ENCODE measurements at places on chromosomes 6 and 20.

DNA sequence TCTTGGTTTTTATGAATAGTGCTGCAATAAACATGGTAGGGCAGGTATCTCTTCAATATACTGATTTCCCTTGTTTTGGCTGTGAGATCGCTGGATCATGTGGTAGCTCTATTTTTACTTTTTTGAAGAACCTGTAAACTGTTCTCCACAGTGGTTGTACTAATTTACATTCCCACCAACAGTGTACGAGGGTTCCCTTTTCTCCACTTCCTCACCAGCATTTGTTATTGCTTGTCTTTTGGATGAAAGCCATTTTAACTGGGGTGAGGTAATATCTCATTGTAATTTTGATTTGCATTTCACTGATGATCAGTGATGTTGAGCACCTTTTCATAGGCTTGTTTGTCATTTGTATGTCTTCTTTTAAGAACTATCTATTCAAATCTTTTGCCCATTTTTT lies 8.0 kb upstream of the ARG1 start:
- no peak for DNase-seq

DNA sequence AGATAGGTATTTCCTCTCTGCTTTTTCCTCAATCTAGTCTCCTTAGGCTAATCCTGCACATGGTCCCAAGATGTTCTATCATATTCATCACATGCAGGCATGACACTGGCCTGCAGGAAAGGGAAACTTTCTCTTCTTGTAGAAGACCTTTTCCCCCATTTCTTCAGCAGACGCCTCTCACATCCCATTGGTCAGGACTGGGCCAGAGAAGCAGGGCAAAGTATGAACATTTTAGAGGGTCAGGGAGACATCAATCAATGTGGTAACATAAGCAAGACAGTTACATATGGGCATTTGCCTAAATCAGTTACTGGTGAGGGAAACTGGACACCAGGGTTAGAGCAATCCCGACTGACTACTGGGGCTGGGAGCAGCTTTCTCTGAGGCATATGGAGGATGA lies 90.1 kb downstream of the CRYBG1 start:
- no peak for DNase-seq

- peak; percentile 80 for DNase-seq
Observed at GRCh38 chr6:4281341-4282293, 146.2 kb upstream of the ECI2 start.

DNA sequence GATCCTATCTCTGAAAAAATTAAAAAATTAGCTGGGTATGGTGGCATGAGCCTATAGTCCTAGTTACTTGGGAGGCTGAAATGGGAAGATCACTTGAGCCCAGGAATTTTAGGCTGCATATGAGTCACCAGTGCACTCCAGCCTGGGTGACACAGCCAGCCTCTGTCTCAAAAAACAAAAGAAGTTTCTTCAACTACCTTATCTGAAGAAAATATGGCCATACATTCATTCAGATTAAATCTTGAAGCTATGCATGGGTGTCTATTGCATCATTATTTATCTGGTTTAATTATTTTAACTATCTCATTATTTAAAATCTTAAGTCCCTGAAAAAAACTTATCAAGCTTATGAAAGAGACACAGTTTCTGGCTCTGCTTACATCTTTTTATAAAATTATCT lies 204.1 kb downstream of the SIM1 start:
- no peak for DNase-seq

DNA sequence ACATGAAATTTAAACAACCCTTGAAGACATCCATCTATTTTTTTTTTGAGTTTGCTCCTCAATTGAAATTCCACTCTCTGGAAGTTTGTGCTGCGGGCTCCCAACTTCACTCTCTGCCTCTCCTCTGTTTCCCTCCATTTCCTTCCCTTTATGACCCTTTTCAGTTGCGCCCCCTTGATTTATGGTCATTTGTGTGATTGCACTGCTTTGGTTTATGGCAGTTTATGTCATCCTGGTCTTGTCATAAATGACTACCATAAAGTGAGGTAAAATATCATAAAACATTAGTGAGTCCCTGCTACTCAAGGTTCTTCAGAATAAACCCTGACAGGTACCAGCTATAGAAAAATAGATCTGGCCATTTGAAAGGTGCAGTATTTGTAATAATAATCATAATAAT lies 348.3 kb upstream of the ZFP64 start:
- no peak for DNase-seq

- DNase-seq, result peak; percentile 81
Observed at GRCh38 chr6:139250296-139251044, 41.3 kb downstream of the TXLNB start.

GRCh38 chr6:15642276-15642675 lies 20.6 kb downstream of the DTNBP1 start:
- DNase-seq, result no peak

- DNase-seq, result no peak
Observed at GRCh38 chr6:125869427-125869826, 78.7 kb downstream of the NCOA7 start.

- DNase-seq, result no peak
Observed at GRCh38 chr6:24355393-24355792, 2.5 kb downstream of the DCDC2 start.

GRCh38 chr20:10371467-10371866 lies 62.6 kb downstream of the MKKS start:
- DNase-seq, result no peak

DNA sequence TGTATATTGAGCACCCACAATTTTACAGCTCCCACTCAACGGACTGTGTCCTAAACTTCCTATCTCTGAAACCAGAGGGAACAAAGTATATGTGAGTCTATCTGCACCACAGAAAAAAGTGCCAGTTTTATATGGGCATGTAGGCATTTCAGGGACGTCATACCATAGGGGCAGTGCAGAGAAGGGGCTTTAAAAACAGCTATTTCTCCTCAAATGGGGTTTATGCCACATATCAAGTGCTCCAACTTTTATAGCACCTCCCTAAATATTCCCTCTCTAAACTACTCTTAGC lies 28.9 kb upstream of the ASF1A start:
- no peak for DNase-seq

- no peak for DNase-seq
Observed at GRCh38 chr6:168274037-168274952, 45.3 kb downstream of the DACT2 start.

GRCh38 chr6:81575442-81575841 lies 177.0 kb downstream of the TENT5A start:
- no peak for DNase-seq

- DNase-seq, result no peak
Observed at GRCh38 chr6:74976701-74977100, 229.2 kb downstream of the COL12A1 start.

GRCh38 chr6:158043008-158043407 lies 61.3 kb downstream of the SYNJ2 start:
- DNase-seq, result no peak

GRCh38 chr20:61588411-61589385 lies 336.6 kb downstream of the CDH4 start:
- DNase-seq, result no peak

DNA sequence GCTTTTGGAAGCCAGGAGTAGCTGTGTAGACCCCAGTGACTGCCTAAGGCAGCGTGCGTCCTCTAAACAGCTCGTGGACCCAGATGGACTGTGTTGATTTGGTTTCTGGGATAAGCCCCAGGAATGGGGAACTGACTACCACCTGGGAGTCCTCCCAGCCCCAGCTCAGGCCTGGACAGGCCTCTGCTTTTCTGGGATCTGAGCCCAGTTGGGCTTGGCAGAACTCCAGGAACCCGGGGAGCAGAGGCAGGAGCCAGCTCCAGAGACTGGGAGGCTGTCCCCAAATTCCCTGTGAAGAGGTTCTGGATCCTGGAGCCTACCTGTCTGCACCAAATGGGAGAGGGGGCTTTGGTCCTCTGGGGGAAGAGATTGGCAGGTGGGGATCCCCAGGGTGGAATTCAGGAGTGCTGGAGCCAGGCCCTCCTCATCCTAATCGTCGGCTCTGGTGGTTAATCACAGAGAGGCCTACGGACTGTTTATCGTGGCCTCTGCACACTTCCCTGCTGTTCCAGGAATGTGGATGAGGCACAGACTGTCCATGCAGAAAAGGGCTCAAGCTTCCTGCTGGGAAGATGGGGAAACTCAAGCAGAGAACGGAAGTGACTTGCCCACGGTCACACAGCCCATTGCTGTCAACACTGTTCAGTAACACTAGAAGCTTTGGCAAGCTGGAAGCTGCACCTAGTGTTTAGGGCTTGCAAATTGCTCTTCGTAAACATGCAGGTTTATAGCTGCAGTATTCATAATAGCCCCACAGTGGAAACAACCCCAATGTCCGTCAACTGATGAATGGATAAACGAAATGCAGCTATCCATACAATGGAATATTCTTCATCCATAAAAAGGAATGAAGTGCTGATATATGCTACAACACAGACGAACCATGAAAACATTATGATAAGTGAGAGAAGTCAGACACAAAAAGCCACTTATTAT lies 100.6 kb downstream of the KCNB1 start:
- DNase-seq, result no peak

DNA sequence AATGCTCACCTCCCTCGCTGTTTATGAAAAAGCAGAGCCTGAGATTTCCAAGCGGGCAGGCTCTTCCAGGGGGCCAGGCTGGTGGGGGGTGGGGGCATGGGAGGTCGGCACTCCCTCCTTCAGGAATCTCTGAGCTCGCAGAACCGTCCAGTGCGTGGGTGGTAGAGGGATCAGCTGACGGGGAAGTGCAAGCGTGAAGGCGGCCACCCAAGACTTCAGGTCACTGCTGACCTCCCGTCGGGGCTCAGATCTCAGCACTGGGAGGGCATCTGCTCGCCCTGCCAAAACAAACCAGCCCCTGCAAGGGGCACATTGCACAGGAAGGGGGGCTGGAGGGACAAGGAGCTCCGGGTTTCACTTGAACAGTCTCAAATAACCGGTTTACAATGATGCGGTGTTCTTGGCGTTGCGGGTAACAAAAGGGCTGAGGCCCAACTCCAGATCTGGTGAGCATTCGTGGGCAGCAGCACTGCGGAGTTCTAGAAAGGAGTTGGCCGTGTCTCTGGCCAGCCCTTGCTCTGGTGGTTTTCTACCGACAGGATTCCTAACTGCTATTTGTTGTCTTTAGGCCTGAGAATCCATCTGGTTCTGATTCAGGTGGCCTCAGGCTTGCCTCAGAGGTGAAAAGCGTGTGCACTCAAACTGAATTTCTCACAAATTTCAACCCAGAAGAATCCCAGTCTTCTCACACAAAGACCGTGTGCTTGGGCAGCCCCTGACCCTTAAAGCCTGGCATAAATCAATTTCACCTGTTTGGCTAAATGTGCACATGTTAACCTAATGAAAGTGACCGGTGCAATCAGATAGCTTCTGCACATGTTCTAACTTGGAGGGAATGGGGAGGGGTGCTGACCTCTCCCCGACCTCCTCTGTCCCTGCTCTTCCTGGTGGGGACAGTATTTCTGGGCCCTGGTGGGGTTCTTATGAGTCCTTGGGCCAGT lies 191.6 kb downstream of the MYLK4 start:
- no peak for DNase-seq

GRCh38 chr20:38267296-38267695 lies 6.8 kb upstream of the KIAA1755 start:
- DNase-seq, result no peak

DNA sequence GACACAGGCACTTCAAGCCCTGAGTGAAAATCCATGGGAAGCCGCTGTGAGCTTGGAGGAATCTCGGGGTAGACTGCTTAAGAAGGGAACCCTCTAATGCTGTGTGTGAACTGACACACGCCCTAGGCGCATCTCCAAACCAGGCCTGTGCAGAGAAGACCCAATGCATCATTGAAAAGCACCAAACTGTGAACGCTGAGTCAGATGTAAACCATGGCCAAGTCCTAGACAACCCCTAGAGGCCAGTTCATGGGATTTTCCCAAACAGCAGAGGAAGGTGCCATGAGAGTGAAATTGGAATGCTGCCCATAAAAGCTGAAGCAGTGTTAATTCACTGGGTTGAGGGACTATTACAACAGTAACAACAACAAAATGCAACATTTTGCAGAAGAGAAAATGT lies 296.5 kb downstream of the SMOC2 start:
- no peak for DNase-seq

GRCh38 chr6:35311390-35312075 lies 13.9 kb downstream of the DEF6 start:
- no peak for DNase-seq

DNA sequence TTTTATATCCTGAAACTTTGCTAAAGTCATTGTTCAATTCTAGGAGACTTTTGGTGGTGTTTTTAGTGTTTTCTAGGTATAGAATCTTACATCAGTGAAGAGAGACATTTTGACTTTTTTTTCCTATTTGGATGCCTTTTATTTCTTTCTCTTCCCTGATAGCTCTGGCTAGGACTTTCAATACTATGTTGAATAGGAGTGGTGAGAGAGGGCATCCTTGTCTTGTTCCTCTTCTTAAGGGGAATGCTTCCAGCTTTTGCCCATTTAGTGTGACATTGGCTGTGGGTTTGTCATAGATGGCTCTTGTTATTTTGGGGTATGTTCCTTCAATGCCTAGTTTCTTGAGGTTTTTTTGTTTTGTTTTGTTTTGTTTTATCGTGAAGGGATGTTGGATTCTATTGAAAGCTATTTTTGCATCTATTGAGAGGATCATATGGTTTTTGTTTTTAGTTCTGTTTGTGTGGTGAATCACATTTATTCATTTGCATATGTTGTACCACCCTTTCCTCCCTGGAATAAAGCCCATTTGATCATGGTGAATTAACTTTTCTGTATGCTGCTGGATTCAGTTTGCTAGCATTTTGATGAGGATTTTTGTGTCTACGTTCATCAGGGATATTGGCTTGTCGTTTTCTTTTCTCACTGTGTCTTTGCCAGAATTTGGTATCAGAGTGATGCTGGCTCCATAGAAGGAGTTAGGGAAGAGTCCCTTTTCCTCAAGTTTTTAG lies 540.1 kb upstream of the FLRT3 start:
- no peak for DNase-seq

DNA sequence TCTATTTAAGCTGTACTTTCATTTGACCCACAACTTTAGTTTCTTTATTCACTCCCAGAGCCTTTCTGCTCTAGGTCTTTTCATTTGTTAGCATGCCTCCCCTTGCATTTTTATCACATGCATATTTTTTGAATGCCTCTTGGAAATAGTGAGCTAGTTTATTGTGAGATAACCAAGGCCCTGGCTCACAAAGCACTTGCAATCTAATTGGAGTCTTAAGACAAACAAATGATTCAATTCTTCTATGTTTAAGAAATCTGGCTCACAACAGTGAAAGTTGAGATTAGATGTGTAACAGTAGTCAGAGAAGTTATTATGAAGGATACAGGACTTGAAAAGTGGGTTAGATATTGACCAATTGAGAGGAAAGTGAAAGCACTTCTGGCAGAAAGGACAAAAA lies 173.4 kb downstream of the MOXD1 start:
- no peak for DNase-seq
